Forelimb muscle (tissue), 1 donor: ENCODE measurements at places on chromosomes 13 and 19. TPM values are rescaled to one million over a fixed set of nuclear protein-coding genes. Genes with fewer than 3 reads are reported as not detected.

Gene THSD1
- polyA plus RNA-seq: 18.4 TPM

Gene RNF126
- 27.6 TPM for polyA plus RNA-seq

Gene HCST
- polyA plus RNA-seq: 4.7 TPM

Gene WDR87
- polyA plus RNA-seq: 0.19 TPM

Gene PRKCG
- polyA plus RNA-seq: 0.16 TPM

Gene DENND1C
- 0.63 TPM for polyA plus RNA-seq

Gene MYO1F
- polyA plus RNA-seq: 6.7 TPM

Gene CCDC122
- polyA plus RNA-seq: 1.7 TPM

Gene JOSD2
- polyA plus RNA-seq: 24.6 TPM

Gene KLK2
- polyA plus RNA-seq: 0.40 TPM

Gene APBA3
- polyA plus RNA-seq: 13.1 TPM

Gene URAD
- not detected for polyA plus RNA-seq

Gene ILF3
- polyA plus RNA-seq: 147 TPM

Gene EFNA2
- polyA plus RNA-seq: 1.1 TPM

Gene SPC24
- 9.2 TPM for polyA plus RNA-seq

Gene ZNF439
- polyA plus RNA-seq: 4.4 TPM

Gene ZNF772
- polyA plus RNA-seq: 9.3 TPM

Gene HOMER3
- polyA plus RNA-seq: 66.7 TPM

Gene IFNL1
- polyA plus RNA-seq: not detected

Gene IER2
- 57.4 TPM for polyA plus RNA-seq

Gene MCOLN1
- 14.2 TPM for polyA plus RNA-seq

Gene LGALS14
- polyA plus RNA-seq: 0.30 TPM

Gene ZNF225
- polyA plus RNA-seq: 4.0 TPM

Gene PDE4A
- 3.3 TPM for polyA plus RNA-seq

Gene ZNF709
- 2.7 TPM for polyA plus RNA-seq

Gene ATP4B
- 0.09 TPM for polyA plus RNA-seq

Gene ZBTB32
- polyA plus RNA-seq: not detected

Gene SMAD9
- polyA plus RNA-seq: 13.3 TPM

Gene CPB2
- 0.11 TPM for polyA plus RNA-seq

Gene CACTIN
- polyA plus RNA-seq: 18.9 TPM

Gene RYR1
- 572 TPM for polyA plus RNA-seq

Gene ZNF878
- 0.57 TPM for polyA plus RNA-seq

Gene SRRM5
- 0.71 TPM for polyA plus RNA-seq

Gene EHD2
- polyA plus RNA-seq: 91.5 TPM

Gene LPAR2
- polyA plus RNA-seq: 4.6 TPM

Gene APOC4
- not detected for polyA plus RNA-seq

Gene NECTIN2
- polyA plus RNA-seq: 44.1 TPM

Gene PLIN4
- polyA plus RNA-seq: 12.8 TPM

Gene FGF14
- 0.23 TPM for polyA plus RNA-seq

Gene CCDC70
- polyA plus RNA-seq: not detected

Gene ZNF528
- polyA plus RNA-seq: 20.1 TPM

Gene NALCN
- polyA plus RNA-seq: 0.18 TPM

Gene TINCR
- polyA plus RNA-seq: 1.0 TPM

Gene SHD
- 117 TPM for polyA plus RNA-seq

Gene CABP5
- not detected for polyA plus RNA-seq

Gene ZNF486
- 5.2 TPM for polyA plus RNA-seq

Gene RNF17
- 0.19 TPM for polyA plus RNA-seq

Gene SLC6A16
- polyA plus RNA-seq: 1.0 TPM

Gene SYCN
- polyA plus RNA-seq: not detected
